T1000 (cell line): ENCODE measurements at places on chromosomes 11 and 22.

DNA sequence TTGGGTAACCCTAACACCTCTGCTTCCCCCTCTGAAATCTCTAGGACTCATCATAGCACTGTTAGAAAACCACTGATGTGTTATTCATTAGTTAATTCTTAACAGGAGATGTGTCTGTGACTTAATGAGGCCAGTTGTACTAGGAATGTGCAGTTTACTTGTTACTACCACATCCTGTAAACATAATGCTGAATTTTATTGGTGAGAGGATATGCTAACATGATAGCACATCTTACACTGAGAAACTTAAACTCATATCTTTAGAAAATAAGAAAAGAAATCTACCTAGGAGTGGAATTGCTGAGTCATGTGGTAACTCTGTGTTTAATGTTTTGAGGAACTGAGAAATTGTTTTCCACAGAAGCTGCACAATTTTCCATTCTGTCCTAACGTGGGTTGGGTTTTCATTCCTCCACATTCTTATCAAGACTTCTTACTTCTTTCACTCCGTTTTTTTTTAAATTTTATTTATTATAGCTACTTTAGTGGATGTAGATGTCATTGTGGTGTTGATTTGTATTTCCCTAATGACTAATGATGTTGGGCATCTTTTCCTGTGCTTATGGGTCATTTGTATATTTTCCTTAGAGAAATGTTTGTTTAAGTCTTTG, 33.7 kb downstream of the RNF121 start:
- no peak for DNase-seq

DNA sequence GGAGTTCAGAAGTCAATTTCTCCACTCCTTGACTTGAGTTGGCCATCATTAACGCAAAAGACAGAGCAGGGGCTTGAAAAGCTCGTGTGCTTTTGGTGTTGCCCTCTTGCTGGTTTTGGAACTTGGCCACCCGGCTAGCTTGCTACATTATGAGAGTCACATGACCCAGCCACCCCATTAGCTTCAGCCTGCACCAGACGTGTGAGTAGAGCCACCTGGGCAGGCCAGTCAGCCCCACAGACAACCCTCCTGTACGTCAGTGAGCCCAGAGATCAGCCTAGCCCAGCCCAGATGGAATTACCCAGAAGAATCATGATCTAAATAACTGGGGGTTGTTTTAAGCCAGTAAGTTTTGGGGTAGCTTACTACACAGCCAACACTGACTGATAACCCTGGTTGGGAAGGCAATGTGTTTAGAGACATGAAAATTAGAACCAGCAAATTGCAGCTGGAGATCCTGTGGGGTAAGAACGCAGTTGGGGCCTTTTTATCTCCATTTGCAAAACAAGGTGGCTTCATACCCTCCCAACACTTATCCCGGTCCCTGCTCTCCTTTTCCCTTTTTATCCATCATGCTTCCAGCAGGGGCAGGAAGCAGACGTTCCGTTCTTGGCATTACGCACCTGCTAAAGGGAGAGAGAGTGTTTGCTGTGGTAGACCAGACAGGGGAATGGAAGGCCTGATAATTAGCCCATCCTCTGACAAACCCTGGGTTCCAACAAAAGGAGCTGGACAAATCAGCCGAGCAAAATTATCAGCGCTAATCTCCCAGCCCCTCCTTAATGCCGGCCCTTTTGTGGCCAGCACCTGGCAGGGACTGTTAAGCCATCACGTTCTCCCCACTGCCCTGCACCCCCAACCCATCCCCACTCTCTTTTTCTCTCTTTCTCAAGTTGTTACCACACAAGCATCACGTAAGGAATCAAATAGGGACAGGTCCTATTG, 548.7 kb upstream of the CADM1 start:
- DNase-seq: no peak

DNA sequence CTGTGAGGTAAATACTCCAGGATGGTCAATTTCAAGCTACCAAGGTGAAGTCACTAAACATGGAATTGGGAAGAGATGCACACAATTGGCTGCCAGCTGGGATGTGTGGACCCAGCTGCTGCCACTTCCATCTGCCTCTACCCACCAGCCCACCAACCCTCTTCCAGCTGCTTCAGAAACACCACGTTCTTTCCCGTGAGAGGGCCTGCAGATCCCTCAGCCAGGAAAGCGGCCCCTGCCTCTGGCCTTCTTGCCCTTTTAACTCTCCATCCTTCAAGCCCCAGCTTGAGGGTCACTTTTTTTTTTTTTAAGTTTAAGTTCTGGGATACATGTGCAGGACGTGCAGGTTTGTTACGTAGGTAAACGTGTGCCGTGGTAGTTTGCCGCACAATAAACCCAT, 20.0 kb downstream of the PRG3 start:
- no peak for DNase-seq

- no peak for DNase-seq
Observed at GRCh38 chr11:122242731-122243130, 126.7 kb upstream of the BLID start.

DNA sequence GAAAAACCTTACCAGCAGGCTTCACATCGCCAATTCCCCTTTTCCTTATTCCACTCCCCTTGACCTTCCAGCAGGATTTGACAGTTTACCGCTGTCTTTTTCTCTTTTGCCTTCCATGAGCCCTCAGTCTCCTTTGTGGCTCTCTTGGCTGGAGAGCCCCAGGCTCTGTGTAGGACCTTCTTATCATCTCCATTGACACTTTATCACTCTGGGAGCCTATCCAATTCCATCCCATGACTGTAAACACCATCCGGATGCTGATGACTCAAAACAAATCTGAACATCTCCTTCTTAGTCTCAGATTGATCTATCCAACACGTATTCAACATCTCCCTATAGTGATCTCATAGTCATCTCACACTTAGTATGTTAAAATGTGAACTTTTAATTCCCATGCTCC, 36.0 kb downstream of the HTR3A start:
- DNase-seq: no peak

DNA sequence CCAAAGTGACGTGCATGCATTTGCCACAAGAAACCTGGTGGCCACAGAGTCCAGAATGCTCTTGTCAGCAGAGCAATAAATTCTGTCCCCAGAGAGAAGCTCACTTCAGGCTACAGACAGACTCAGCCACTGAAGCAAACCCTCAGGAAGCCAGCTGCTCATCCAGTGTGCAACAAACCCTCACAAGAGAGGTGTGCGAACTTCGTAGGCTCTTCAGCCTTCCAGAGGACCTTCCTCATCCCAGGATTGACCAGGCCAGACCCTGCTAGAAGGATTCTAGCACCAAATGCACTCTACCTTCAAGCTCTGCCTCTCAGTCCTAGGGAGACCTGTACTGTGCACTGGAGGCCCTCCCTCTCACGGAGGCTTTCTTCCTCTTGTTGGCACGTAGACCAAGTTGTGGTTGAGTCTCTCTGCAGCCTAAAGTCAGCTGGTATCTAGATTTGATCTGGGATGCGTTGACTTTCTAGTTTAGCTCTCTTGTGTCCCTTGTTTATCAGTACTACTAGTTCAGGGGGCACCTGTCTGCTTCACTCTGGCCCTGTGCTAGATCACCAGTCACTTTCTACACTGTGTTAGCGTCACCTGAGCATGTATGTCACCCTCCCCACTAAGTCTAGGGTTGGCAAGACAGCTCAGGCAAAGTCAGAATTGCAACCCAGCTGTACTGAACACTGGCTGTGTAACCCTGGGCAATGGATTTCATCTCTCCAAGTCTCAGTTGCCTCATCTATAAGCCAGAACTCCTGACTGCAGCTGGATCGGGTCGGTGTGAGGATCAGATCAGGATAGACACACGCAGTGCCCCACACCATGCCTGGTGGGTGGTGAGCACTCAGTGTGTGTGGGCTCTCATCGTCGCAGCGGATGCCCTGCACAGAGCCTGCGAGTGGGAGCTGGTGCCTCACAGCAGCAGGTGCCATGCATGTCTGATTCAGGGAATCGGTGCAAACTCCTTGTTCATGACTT, 22.1 kb upstream of the TMPRSS13 start:
- DNase-seq: no peak

- no peak for DNase-seq
Observed at GRCh38 chr11:111785886-111786412, 19.8 kb upstream of the PPP2R1B start.

DNA sequence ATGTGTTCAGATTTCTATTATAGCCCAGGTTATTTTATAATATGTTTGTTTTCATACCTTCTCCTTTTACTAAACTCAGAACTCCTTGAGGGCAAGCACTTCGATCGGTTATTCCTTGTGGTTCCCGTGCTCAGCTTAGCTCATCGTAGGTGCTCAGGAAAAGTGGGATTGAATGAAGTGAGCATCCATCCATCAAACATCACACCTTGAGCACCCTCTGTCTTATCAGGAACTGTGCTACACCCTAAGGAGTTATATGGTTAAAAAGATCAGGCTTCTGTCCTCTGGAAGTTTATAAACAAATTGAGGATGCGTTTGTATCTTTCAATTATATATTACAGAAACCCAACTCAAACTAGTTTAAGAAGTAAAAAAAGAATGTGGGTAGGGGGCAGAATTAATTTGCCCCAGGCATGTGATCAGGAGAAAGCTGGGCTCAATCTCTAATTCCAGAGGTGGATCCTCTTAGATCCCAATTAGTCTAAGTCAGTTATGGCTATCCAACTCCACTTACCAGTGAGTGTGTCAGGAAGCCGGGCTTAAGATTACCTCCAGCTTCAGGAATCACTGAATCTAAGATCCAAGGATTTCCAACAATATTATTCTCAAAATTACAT, 59.9 kb upstream of the RRAS2 start:
- no peak for DNase-seq

DNA sequence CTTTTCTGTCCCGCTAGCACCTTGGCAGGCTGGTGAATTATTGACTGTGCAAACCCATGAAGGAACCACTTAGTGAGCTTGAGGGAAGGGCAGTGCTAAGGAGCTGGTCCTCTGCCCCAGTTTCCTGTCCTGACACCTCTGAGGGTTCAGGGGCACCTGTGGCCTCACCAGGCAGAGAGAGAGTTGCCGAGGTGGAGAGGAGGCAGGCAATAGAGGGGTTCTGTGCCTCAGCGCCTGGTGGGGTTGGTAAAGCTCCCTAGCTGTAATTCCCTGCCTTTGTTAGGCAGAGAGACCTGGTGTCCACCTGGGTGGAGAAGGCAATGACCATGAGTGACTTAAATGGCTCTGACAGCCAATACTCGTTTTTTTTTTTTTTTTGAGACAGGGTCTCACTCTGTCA, 36.3 kb downstream of the YWHAH start:
- DNase-seq: no peak

DNA sequence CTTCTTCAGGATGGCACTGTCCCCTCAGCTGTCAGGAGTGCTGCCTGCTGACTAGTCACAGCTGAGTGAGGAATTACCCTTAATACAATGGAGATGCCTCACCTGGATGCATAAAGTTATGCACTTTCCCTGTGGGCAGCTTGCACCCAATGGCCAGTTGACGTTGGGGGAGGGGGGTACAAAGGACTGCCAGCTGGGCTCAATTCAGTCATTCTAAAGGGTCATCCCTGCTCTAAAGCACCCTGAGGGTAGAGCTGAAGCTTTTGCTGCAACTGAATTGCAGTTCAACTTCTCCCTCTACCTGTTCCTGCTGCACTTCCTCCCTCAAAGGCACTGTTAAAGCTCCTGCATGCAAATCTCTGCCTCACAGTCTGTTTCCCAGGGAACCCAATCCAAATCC, 147.8 kb upstream of the SESN3 start:
- no peak for DNase-seq
